Activated T-cell treated with anti-CD3 and anti-CD28 coated beads, Interleukin-2, amount 50 U/mL, for 72 hours (primary cell): ENCODE measurements at places on chromosomes 4 and X.

GRCh38 chr4:31328932-31329331 is 608.8 kb downstream of the PCDH7 start:
- no peak for DNase-seq

DNA sequence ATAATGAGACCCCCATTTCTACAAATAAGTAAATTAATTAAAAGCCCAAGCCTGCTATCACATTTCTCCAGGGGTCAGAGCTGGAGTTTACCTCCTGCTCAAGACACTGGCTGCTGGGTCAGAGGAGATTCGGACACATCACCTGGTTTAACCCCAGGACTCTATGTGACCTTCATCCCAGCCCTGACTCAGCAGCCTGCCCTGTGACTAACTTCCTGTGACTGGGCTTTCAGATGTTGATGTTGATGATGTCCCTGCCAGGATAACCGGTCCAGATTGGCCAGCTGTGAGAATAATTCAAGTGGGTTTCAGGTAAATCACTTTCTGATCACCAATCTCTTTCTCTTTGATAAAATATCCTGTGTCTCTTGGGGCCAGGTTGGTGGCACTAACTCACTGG is 102.4 kb upstream of the MAML3 start:
- DNase-seq = peak; percentile 31

- no peak for DNase-seq
These were observed 11.9 kb downstream of the GRPEL1 start for GRCh38 chr4:7055990-7056325.

DNA sequence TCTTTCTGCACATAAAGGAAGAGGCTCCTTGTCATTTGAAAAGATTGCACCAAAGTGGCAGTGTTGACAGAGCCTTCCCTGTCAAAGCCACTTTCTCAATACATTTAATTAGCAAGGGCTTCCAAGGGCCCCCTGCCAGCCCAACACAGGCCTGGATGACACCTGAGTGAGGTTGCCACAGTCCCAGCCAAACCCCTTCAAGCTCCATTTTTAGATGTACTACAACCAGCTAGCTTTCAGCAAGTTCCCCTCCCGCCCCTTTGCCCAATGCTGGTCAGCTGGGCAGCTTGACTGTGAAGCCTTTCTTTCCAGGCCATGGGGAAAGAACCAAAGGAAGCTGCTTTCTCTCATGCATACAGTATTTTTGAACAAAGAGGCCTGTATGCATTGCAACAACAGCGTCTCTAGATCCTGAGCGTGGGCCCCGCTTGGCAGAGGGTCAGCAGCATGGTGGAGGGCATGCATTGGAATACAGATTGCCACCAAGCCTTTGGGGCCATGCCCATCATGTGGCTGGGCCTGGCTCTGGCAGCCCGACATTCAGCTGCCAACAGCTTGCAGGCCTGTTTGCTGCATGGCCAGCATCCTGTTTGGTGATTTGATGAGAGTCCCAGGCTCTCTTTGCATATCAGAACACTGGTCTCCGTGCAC is 261.1 kb upstream of the GATB start:
- no peak for DNase-seq

DNA sequence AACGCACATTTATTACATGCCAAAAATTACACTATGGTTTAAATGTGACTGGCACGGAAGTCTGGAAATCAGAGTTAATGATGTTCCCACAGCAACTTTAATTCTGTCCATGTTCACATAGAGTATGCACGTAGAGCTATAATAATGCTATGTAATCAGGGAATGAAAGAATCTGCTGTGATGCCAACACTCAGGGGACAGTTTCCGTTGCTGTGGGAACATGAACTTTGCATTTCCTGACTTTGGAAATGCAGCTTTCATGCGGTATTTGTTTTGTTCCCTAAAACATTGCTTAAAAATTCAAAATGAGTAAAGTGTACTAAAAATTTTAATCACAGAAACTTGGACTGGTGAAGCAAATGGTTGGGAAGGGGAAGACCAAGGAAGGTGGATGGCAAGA is 65.7 kb downstream of the MAGEA1 start:
- no peak for DNase-seq

- DNase-seq = no peak
These were observed 36.8 kb upstream of the SPP1 start for GRCh38 chr4:87938746-87939145.

GRCh38 chr4:598925-599324 is 22.8 kb upstream of the TMEM271 start:
- DNase-seq = no peak

DNA sequence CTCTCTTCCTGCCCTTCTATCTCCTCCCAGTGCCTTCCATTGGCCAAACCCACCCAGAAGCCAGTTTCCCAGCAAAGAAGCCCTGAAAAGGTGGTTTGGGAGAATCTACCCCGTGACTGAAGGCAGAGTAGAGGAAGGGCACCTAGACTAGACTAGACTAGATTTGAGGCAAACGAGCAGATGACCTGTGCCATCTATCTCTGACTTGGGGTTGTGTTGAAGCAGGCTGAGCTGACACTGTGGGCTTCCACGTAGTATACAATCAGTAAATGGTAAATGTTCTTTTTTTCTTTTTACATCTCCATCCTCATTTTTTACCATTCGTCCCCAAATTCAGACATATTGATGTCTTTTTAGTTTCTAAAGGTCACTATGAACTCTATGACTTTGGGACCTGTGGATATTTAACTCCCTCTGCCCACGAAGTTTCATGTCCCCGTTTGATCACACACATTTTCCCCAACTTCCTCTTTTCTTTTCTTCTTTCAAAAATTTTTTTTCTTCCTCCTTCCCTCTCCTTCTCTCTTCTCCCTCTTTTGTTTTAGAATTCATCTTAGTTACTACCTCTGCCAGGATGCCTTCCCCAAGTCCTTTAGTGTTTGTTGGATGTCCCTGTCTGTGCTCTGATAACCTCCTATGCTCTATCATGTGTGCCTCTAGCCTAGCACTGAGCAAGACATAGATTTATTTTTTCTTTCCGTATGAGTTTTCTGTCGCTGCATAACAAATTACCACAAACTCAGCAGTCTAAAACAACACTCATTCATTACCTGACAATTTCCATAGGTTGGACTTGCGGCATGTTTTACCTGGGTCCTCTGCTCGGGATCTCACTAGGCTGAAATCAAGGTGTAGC is 6.2 kb upstream of the AFF1 start:
- DNase-seq = no peak
